ENCODE measurements at places on chromosomes 2 and 18. TPM values are rescaled to one million over a fixed set of nuclear protein-coding genes. Genes with fewer than 3 reads are reported as not detected.

The AQP4 gene
- total RNA-seq, result not detected

The NPAS2 gene
- 5.5 TPM for total RNA-seq

GRCh38 chr18:34991561-34991960 lies 49.7 kb upstream of the MAPRE2 start:
- DNase-seq, result no peak
- H3K4me3 ChIP-seq, result no peak overlapping the region
- no peaks in the 10 kb centered on the region for H3K36me3 ChIP-seq

The VWA3B gene
- not detected for total RNA-seq

- no peak for DNase-seq
- H3K36me3 ChIP-seq, result peaks cover 66% of the 10 kb centered on the region
- H3K27ac ChIP-seq, result no peak overlapping the region
Observed at GRCh38 chr2:134952608-134953007, 34.0 kb downstream of the CCNT2 start.

- peaks cover 22% of the 10 kb centered on the region for H3K36me3 ChIP-seq
- H3K27ac ChIP-seq, result no peak overlapping the region
- peaks cover 92% of the 10 kb centered on the region for H3K27me3 ChIP-seq
- H3K4me1 ChIP-seq, result peaks cover 25% of the 10 kb centered on the region
- peak overlapping the region; percentile 15 for H3K4me3 ChIP-seq
Observed at GRCh38 chr2:222303828-222304736, 5.3 kb upstream of the PAX3 start.

- no peaks in the 10 kb centered on the region for H3K36me3 ChIP-seq
- H3K4me3 ChIP-seq, result no peak overlapping the region
- no peak for DNase-seq
- H3K27ac ChIP-seq, result no peak overlapping the region
Observed at GRCh38 chr18:28606686-28607085, 429.8 kb upstream of the CDH2 start.

GRCh38 chr2:181790716-181791649 lies 100.5 kb upstream of the ITPRID2 start:
- H3K4me3 ChIP-seq, result no peak overlapping the region
- H3K27ac ChIP-seq, result peak overlapping the region; percentile 69
- H3K27me3 ChIP-seq, result no peaks in the 10 kb centered on the region

The PELI1 gene
- total RNA-seq, result 21.9 TPM

DNA sequence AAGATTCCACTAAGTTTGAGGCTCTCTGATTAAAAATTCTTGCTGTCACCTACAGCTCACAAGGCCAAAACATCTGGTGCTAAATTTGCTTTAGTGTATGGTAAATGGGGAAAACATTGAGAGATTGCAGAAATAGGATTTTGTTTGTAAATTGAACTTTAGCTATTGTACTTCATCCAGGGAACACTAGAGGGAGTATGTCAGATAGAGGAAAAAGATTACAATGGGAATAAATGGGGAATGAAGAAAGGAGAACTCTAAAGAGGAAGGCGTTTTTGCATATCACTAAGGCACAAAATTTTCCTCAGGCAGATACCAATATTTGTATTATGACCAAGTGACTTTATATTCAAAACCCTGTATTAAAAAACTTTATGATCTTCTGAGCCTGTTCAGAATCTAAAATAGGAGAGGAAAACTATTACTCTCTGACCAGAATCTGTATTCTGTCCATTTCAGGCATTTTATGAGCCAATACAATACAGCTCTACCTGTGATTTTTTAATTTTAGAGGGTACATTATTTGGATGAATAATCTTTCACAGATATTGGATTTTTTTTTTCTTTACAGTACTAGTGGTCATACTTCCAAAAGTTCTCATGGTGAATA lies 52.3 kb upstream of the ITGB6 start:
- no peak overlapping the region for H3K4me3 ChIP-seq
- no peak overlapping the region for H3K27ac ChIP-seq
- H3K36me3 ChIP-seq, result no peaks in the 10 kb centered on the region
- H3K4me1 ChIP-seq, result no peaks in the 10 kb centered on the region
- H3K27me3 ChIP-seq, result peaks cover 18% of the 10 kb centered on the region
- no peak for DNase-seq

GRCh38 chr18:6031002-6031401 lies 135.7 kb upstream of the TMEM200C start:
- no peak overlapping the region for H3K4me3 ChIP-seq
- DNase-seq, result no peak
- no peaks in the 10 kb centered on the region for H3K36me3 ChIP-seq
- no peaks in the 10 kb centered on the region for H3K27me3 ChIP-seq
- H3K27ac ChIP-seq, result no peak overlapping the region

DNA sequence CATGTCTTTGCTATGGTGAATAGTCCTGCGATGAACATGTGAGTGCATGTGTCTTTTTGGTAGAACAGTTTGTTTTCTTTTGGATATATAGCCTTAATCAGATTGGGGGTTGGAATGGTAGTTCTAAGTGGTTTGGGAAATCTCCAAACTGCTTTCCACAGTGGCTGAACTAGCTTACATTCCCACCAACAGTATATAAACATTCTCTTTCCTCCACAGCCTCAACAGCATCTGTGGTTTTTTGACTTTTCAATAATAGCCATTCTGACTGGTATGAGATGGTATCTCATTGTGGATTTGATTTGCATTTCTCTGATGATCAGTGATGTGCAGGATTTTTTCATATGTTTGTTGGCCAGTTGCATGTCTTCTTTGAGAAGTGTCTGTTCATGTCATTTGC lies 112.2 kb upstream of the SESTD1 start:
- H3K27ac ChIP-seq, result no peak overlapping the region
- no peak overlapping the region for H3K4me3 ChIP-seq
- no peak for DNase-seq
- peaks cover 8% of the 10 kb centered on the region for H3K27me3 ChIP-seq

DNA sequence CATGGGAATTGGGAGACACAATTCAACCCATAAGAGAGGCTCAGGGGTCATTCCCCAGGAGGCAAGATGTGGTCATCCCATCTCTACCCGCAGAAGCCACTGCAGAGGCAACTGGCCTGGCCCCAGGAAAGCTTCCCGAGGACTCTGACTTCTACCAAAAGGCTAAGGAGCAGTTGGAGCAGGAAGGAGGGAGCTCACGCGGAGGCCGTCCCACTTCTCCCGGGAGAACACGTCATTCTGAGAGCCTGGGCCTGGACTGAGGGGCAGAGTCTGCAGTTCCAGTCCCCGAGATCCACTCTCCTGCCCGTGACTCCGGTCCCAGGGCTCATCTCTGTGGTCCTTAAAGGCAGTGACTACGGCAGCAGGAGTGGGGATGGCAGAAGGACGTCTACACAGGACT lies 69.0 kb upstream of the TAF1B start:
- no peaks in the 10 kb centered on the region for H3K36me3 ChIP-seq
- H3K27me3 ChIP-seq, result peaks cover 4% of the 10 kb centered on the region
- no peak overlapping the region for H3K4me3 ChIP-seq
- H3K27ac ChIP-seq, result no peak overlapping the region
- no peak for DNase-seq
- peaks cover 24% of the 10 kb centered on the region for H3K4me1 ChIP-seq

GRCh38 chr18:68642003-68642402 lies 72.9 kb downstream of the TMX3 start:
- H3K36me3 ChIP-seq, result peaks cover 1% of the 10 kb centered on the region
- H3K27me3 ChIP-seq, result peaks cover 18% of the 10 kb centered on the region
- H3K4me3 ChIP-seq, result no peak overlapping the region
- no peak overlapping the region for H3K27ac ChIP-seq
- H3K4me1 ChIP-seq, result no peaks in the 10 kb centered on the region

DNA sequence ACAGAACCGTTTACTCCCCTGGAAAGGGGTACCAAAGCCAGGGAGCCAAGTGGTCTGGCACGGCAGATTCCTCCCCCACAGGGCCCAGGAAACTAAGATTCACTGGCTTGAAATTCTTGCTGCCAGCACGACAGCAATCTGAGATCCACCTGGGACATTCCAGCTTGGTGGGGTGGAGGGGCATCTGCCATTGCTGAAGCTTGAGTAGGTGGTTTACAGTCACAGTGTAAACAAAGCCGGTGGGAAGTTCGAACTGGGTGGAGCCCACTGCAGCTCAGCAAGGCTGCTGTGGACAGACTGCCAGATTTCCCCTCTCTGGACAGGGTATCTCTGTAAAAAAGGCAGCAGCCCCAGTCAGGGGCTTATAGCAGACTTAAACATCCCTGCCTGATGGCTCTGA lies 901.7 kb upstream of the LRRTM1 start:
- no peak overlapping the region for H3K4me3 ChIP-seq
- H3K27ac ChIP-seq, result no peak overlapping the region
- no peaks in the 10 kb centered on the region for H3K36me3 ChIP-seq
- no peak for DNase-seq
- no peaks in the 10 kb centered on the region for H3K4me1 ChIP-seq

DNA sequence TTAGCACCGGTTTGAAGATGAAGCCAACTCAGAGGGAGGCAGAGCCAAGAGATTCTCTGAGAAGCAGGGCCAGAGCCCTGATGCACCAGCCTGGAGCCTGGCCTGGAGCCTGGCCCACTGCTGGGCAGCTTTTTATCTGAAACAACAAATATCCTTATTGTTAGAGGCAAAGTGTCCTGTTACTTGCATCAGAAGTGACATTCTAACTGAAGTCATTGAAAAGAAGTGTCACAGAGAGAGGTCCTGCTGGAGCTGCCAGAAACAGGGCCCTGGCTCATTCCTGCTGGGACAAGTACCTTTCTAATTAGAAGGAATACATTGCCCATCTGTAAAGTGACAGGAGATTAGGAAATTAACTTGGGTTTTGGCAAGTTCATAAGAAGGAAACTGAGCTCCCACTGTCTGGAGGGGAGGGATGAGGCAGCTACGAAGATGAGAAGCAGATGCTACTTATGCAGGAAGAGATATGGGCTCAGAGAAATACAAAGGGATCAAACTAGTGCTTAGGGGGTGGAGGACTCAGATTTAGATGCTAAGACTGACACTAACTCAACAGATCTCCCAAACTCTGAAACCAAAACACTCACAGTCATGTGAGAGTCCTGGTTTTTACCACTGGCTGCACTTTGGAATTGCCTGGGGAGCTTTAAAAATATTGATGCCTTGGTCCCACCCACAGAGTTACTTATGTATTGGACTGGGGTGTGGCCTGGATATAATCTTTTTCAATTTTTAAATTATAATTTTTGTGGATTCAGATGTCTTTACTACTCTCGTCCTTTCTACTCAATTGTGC lies 11.0 kb upstream of the HK2 start:
- peaks cover 11% of the 10 kb centered on the region for H3K4me1 ChIP-seq
- no peaks in the 10 kb centered on the region for H3K36me3 ChIP-seq
- H3K4me3 ChIP-seq, result no peak overlapping the region
- peaks cover 9% of the 10 kb centered on the region for H3K27me3 ChIP-seq

- no peak overlapping the region for H3K27ac ChIP-seq
- peaks cover 49% of the 10 kb centered on the region for H3K4me1 ChIP-seq
- no peaks in the 10 kb centered on the region for H3K27me3 ChIP-seq
- no peak for DNase-seq
Observed at GRCh38 chr2:8534386-8534728, 147.5 kb upstream of the ID2 start.

The PDE11A gene
- total RNA-seq, result not detected

DNA sequence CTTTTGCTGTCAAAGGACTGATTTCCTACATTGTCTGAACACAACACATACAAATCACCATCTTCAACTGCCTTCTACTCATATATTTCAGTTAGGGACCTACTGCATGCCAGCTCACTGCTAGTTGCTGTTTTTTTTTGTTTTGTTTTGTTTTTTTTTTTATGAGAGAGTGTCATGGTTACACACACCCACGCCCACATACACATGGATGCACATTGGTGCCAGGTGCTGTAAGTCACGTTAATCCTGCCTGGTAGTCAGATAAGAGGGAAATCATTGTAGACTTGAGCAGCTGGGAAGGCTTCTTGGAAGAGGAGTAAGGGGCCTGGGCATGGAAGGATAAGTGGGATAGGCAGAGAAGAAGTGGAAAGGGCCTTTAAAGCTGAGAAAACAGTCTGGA lies 209.9 kb downstream of the TDRD15 start:
- no peaks in the 10 kb centered on the region for H3K27me3 ChIP-seq
- no peak overlapping the region for H3K4me3 ChIP-seq
- H3K4me1 ChIP-seq, result no peaks in the 10 kb centered on the region
- no peak overlapping the region for H3K27ac ChIP-seq

DNA sequence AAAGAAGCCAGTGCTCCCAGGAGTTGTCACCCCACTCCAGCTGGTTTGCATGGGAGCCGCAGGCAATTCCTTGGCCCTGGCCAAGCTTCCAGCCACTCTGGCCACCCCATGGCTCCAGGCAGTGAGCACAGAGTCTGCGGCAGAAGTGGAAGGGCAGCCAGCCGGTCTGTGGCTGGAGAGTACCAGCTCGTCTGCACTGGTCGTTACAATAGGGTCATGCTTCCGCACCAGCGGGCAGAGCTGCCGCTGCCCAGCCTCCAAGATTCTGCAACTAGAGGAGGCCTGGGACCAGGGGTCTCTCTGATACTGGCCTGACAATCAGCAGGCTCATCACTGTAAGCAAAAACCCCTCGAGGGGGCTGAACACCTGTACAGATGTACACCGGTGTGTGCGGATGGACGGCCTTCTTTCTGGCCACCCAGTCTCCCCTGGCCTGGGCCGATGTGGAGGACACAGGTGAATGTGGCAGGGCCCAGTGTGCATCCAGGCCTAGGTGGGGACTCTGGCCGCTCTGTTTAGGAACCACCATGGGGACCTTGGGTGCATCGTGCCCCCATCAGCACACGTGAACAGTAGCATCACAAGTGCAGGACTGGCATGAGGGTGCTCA lies 51.9 kb upstream of the ODC1 start:
- no peak for DNase-seq
- no peaks in the 10 kb centered on the region for H3K36me3 ChIP-seq
- no peak overlapping the region for H3K27ac ChIP-seq
- peaks cover under 1% of the 10 kb centered on the region for H3K4me1 ChIP-seq
- peaks cover 24% of the 10 kb centered on the region for H3K27me3 ChIP-seq
- H3K4me3 ChIP-seq, result no peak overlapping the region

The MORN2 gene
- 3.6 TPM for total RNA-seq

DNA sequence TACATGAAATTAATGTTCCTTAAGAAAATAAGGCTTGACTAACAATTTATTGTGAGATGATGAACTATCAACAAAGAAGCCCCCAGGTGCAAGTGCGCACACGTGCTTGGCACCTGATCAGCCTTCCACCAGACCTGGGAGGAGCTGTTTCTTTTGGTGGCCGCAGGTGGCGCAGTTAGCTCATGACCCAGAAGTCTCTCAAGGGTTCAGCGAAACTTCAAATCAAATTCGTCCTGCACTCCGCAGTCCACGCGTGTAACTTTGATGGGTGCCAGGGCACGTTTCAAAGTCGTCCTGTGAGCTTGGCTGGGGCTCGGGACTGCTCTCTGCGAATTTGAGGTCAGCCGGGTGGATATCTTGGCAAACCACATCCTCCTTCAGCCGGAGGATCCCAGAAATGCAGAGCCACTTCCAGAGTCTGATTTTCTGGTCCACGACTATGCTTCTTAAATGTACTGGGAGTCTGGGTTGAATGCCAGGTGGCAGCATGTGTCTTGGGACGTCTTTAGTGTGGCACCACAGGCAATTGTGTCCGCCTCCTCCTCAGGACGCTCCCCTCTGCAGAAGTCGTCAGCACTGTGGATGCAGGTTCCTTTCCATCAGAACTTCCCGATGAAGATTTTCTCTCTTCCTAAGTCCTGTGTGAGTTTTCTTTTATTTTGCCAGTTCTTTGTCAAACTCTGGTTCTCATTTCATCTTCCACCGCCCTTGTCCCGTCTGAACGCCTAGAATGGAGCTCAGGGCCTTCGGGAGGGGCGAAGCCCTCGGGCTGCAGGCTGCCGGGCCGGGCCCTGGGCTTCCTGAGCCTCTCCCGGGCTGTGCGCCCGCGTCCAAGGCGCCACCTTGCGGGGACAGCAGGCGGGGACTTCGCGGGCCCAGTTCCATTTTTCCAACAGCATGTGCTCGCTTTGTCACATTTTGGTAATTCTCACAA lies 61.3 kb upstream of the RAPGEF4 start:
- H3K36me3 ChIP-seq, result no peaks in the 10 kb centered on the region
- no peaks in the 10 kb centered on the region for H3K27me3 ChIP-seq
- DNase-seq, result peak; percentile 39
- H3K4me1 ChIP-seq, result peaks cover 5% of the 10 kb centered on the region

The OSR1 gene
- total RNA-seq, result not detected
